ENCODE measurements at places on chromosomes 6 and 20. TPM values are rescaled to one million over a fixed set of nuclear protein-coding genes. Genes with fewer than 3 reads are reported as not detected.

SEMG1 gene
- not detected for polyA plus RNA-seq

- DNase-seq, result no peak
These were observed 77.8 kb upstream of the TGM3 start for GRCh38 chr20:2217857-2218539.

DNA sequence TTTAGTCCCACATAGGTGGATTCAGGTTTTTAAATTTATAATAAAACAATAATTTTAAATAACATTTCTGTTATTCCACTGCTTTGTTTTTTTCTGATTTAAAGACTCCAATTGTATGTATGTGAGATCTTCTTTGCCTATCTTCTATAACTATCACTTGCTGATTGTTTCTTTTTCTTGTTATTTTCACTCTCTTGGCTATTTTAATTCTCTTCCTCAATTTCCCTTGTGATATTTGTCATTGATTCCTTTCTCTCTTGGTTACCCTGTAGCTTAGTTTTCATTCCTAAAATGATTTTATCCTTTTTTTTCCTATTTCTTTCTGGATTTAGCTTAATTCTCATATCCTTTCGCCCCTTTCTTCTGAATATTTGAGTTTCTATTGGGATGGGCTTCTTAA lies 227.3 kb upstream of the TENT5A start:
- no peak for DNase-seq

DNA sequence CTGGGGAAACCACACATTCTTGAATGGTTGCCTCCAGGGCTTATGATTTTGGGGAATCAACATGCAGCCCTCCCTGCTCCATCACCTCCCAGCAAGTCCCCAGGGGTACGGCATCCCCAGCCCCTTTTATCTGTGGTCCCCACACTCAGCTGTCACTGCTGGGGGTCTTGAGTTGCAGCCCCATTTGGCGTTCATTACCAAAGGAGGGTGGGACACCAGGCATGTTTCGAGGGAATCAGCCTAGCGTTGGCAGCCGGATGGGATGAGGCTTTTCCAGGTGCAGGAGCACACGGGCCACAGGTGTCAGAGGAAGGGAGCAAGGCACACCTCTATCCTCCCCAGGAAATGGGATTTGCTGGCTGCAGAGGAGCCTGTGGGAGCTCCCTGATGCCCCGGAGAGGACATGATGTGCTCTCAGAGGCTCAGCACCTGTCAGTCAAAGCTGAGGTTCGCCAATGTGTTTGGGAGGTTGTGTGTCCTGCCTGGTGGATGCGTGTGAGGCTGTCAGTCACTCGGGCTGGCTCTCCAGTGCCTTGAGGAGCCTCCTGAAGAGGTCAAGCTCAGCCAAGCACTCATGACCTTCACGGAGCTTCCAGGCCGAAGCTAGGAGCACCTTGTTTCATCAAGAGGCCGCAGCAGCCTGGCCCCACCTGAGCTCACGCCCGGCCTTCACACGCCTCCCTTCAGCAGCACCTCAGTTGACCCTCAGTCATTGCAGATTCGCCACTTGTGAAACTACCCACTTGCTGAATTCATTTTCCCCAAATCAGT lies 95.0 kb downstream of the ERMARD start:
- DNase-seq, result no peak

C20orf204 gene
- 1.1 TPM for polyA plus RNA-seq

DNA sequence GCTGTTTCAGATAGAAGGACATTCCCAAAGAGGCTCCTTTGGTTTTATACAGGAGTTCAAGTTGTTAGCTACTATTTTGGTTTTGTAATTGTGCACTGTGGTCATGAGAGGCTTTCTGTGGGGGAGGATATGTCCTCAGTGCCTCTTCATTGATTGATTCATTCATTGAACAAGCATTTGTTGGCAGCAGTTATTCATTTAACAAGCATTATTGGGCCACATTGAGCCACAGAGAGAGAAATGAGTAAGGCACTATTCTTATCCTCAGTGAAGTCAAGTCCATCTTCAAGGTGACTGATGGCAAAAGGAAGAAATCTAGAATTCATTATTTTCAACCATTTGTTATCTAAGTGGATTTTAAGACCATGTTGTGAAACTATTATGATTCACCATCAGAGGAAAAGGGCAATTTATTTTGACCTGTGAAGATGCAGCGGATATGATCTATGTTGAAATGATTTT lies 697.2 kb upstream of the CITED2 start:
- DNase-seq, result no peak

Measured in renal cortex interstitium (tissue), 15 donors.